Cortex of kidney (tissue), 1 donor: ENCODE measurements at places on chromosomes 6 and 20.

DNA sequence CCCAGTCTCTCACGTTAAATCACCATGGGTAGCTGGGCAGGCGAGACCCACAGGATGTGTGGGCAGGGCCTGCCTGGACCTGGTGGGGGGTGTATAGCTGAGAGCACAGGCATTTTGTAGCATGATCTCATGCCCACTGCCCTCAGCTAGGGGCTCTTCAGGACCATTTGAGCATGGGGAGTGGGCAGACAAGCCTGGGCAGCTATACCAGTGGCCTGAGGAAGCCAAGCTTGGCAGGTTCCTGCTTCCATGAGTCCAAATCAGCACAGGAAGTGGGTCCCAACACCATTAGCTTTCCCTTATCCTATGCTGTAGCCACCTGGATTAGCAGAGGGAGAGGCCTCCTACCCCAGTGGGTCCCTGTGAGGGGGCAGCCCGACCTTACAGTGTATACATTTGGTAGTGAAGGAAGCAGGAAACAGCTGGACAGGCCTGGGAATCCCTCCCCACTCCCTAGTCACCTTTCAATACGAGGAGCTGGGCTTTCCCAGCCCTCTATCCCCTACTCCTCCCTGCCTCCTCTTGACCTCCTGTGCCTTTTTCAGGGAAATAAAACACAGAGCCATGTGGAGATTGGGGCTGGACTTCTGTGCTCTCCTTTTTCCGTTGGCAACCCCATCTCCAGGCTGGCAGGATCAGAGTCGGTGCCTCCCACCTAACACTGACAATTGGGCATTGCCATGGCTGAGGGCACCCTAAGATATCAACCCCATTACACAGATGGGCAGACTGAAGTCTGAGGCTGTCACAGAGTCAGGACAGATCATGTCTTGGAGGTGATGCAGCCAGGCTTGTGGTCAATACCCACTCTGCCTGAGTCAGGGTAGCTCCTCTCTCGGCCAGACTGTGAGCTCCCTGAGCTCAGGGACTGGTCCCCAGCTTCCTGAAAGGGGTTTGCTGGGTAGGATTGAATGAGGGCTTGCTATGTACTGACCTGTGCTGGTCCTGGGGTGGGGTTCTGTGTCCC lies 59.8 kb downstream of the MRPL14 start:
- no peak for DNase-seq

- no peak for DNase-seq
These were observed 168.9 kb upstream of the JARID2 start for GRCh38 chr6:15077006-15077405.

DNA sequence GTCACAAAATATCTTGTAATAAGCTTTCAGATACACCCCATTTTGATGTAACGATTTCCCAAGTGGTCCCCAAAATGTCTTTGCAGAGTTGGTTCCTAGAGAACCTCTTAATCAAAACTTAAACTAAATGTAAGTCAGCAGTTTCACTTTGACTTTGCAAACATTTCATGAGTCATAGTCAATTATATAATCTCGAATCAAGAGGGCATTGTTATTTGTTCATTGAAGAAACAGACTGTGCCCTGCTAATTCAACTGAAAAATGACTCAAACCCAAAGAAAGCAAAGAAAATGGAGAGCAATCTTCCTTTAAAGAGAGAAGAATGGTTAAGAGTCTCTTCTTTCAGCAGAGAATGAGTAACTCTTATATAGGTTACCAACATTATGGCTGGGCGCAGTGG lies 58.3 kb downstream of the IPCEF1 start:
- DNase-seq: no peak

DNA sequence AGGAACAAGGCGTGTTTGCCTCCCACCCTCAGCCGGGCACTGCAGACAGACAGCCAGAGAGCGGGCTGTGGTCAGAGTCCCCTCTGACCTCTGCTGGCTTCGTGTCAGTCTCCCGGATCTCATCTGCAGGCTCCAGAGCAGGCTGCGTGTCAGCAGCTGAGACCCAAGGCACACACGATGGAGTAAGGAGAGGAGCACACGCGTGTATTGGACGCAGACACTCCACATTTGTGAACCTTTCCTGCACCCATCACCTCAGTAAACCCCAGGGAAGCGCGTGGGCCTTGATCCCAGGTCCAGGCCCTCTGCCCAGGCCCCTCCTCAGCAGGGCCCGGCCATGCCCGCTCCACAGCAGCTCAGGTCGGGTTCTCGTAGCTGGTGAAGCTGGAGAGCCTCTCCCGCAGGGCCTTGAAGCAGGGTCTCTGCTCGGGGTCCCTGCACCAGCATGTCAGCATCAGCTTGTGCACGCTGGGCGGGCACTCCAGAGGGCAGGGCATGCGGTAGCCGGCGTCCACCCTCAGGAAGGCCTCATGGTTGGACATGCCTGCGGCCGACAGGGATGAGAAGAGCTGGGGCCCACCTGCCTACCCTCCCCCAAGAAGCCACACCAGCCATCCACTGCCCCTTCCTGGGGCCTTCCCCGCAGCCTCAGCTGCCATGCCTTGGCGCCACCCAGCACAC lies 7.9 kb downstream of the PTK6 start:
- DNase-seq: no peak

- DNase-seq: no peak
These were observed 51.8 kb downstream of the SIM1 start for GRCh38 chr6:100412872-100413271.

GRCh38 chr20:59993736-59994430 lies 35.7 kb downstream of the CDH26 start:
- no peak for DNase-seq

- DNase-seq: no peak
These were observed 311.4 kb downstream of the KIF16B start for GRCh38 chr20:16261733-16262273.

DNA sequence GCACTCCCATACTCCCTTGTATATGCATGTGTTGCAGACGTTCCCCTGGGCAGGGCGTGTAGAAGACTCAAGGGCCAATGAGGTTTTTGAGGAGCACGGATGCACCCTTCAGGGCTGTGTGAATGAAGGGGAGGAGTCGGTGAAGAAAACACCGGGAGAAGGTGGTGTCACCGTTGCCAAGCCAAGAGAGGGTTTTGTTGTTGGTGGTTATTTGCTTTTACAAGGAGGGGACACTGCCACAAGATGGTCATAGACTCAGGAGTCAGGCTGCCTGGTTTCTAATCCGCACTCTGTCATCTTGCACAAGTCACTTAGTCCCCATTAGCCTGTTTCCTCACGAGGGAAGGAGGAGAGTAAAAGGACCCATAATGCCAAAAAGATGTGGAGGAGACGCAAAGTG lies 124.0 kb downstream of the PXDC1 start:
- DNase-seq: no peak

DNA sequence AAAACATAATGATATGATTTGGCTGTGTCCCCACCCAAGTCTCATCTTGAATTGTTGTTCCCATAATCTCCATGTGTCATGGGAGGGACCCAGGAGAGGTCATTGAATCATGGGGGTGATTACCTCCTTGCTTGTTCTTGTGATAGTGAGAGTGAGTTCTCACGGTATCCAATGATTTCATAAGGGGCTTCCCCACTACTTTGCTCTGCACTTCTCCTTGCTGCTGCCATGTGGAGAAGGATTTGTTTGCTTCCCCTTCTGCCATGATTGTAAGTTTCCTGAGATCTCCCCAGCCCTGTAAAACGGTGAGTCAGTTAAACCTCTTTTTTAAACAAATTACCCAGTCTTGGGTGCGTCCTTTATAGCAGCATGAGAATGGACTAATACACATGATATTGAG lies 156.8 kb upstream of the PLCB4 start:
- DNase-seq: no peak

DNA sequence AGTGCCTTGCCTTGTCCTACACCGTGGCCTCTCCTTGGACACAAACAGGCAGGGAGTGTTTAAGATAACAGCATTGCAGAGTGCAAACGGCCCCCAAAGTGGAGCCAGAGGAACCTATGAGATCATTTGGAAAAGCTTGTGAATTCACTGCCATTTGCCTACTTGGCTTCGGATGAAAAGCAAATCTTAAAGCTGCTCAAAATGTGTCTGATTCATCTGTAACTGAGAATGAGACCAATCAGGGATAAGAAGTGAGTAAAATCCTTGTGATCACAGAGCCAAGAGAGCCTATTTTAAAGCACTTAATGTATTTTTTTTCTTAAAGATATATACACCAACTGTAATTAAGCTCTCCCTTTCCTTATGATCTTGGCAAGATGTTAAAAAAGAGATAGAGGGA lies 65.7 kb upstream of the BACH2 start:
- no peak for DNase-seq

DNA sequence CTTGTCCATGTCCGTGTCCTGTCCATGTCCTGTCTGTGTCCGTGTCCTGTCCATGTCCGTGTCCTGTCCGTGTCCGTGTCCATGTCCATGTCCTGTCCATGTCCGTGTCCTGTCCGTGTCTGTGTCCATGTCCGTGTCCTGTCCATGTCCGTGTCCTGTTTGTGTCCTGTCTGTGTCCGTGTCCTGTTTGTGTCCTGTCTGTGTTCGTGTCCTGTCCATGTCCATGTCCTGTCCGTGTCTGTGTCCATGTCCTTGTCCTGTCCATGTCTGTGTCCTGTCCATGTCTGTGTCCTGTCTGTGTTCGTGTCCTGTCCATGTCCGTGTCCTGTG lies 55.0 kb upstream of the BHLHE23 start:
- DNase-seq: no peak

- no peak for DNase-seq
These were observed 8.4 kb downstream of the BPIFB1 start for GRCh38 chr20:33291416-33291815.

- no peak for DNase-seq
These were observed 38.0 kb downstream of the TMEM170B start for GRCh38 chr6:11575408-11576033.

- DNase-seq: no peak
These were observed 38.8 kb upstream of the HLA-E start for GRCh38 chr6:30450548-30450908.

DNA sequence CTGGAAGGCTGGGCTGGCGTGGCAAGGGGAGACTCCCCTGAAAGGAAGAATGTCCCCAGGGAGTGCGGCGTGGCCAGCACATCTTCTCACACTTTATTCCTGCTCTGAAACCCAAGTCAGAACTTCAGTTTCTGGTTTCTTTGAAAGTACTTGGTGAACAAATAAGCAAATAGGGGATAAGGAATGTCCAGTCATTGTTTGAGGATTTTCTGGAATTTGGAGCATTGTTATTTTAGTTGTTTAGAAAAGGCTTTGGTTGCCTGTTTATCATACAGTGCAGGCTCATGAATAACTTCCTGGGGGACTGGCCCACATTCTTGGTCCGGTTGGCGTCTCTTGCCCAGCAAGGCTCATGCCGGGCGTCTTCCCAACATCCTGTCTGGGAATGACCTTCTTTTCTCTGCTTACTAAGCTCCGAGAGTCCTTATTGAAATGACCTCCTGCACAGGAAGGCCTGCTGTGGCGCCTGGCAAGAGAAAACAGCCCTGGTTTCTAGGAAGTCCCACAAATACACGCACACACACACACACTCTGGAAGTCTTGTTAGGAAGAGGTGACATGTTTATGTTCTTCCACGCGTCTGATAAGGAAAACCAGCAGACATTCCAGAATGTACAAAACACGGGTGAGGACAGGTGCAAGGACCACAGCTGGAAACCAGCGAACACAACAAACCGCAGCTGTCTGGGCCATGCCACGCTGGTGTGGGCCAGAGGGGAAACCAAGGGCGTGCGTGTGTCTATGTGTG lies 71.9 kb downstream of the TMEM170B start:
- DNase-seq: no peak

DNA sequence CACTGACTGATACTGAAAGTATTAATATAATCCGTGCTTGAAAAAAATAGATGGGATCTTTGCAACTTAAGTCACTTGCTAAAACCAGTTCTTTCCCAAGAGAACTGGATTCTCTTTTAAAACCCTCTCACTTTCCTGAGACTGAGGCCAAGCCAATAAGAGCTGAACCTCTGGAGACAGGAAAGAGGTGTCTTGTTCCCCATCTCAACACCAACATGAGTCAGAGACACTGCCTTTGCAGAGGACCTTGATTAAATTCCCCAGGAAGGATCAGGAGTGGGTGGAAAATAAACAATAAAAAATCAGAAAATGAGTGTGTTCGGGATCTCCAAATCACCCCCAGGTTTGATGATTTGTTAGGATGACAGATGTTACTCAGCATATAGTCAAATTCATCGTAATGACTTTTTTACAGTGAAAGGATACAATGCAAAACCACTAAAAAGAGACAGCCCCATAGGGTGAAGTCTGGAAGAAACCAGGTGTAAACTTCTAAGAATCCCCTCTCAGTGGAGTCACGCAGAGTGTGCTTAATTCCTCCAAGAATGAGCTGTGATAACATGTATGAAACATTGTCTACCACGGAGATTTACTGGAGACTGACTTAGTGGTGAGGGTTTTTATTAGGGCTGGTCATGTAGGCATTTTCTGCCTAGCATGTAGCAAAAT lies 122.8 kb upstream of the BEND3 start:
- no peak for DNase-seq

- no peak for DNase-seq
These were observed 46.3 kb upstream of the FABP7 start for GRCh38 chr6:122733259-122733658.

DNA sequence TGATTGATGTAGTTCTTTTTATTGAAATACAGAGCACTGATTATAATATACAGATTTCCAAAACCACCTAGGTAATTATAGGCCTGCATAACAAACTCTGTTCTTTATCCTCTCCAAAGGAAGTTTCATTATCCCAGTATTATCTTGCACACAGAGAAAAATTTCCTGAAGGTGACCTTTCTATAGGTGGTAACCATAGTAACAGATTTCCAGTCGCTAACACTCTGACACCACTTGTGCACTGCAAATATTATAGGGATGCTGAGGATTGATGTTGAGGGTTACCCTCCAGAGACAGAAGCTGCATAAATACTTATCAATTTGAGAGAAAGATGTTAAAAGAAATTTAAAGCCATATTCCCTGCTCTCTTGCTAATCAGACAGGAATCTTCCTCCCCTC lies 274.5 kb upstream of the NRSN1 start:
- DNase-seq: no peak

- DNase-seq: no peak
These were observed 704.8 kb downstream of the PTPRT start for GRCh38 chr20:42484790-42485375.

DNA sequence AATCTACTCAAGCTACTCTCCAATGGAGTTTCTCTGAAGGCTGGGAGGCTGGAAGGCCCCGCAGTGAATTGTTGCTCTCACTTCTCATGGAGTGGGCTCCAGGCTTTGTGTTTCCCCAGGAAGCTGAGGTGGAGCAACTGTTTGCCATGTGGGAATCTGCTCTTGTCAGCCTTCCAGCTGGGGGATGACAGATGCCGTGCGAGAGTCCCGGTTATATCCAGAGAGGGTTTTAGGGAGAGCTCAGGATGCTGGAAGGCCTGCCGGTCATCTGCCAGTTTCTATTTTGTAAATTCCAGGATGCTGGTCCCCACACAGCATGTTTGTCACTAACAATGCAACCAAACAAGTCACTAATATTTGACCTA lies 98.2 kb upstream of the NAA20 start:
- DNase-seq: no peak

DNA sequence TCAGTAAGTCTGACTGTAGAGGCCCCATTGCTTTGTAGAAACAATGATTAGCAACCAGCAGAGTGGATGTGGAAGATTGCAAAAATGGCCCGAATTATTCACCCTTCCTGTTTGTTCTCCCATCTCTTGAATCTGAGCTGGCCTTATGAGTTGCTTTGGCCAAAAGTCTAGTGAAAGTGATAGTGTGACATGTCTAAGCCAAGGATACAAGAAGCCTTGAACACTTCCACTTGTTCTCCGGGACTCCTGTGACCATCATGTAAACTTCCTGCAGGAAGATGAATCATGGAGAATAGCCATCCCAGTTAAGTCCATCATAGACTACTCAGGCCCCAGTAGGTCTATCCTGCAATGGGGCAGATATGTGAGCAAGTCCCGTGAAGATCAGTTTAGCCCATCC lies 252.0 kb upstream of the JAG1 start:
- no peak for DNase-seq
